Kidney glomerular epithelial cell (primary cell): ENCODE measurements at places on chromosomes 6 and 20.
A peak's percentile ranks its signal among the peaks of the same experiment; 100 is the strongest.

DNA sequence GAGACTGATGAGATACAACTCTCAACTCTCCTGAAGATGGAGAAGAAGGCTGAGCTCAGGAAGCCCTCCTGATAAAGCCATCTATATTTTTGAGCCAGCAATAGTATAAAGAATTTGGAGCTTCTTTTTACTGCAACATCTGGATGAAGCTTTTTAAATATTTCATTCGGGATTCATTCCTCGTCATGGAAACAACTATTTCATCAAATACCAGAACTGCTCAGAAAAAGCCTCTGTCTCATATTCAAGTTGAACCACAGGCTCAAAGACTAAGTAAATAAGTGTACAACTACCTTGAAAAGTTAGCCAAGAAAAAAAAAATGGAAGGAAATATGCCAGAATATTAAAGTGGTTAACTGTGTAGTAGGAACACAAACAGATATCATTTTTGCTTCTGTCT lies 37.8 kb downstream of the PTPRT start:
- DNase-seq = no peak

- DNase-seq = no peak
Measured at GRCh38 chr20:22918286-22918983, 116.7 kb upstream of the SSTR4 start.

GRCh38 chr6:129360682-129360955 lies 349.4 kb downstream of the ARHGAP18 start:
- no peak for DNase-seq

- DNase-seq = no peak
Measured at GRCh38 chr6:124026694-124027093, 223.0 kb downstream of the NKAIN2 start.

DNA sequence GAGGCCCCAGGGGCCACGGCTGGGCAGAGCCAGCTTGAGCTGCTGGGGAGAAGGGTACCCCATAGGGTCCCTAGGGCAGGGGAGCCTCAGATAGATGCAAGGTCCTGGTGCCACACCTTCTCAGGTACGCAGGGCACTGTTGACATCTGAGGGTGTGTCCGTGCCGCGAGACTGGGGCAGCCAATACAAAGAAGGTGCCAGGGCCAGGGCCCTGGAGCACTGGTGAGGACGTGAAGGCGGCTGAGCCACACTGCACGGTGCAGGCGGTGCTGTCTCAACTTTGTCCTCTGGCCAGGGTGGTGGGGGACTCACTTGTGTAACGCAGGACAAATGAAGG lies 649 bp upstream of the LRRC73 start:
- DNase-seq = no peak

GRCh38 chr20:59703046-59703445 lies 98.7 kb downstream of the PHACTR3 start:
- DNase-seq = no peak

GRCh38 chr6:143542888-143543287 lies 31.4 kb upstream of the FUCA2 start:
- no peak for DNase-seq

DNA sequence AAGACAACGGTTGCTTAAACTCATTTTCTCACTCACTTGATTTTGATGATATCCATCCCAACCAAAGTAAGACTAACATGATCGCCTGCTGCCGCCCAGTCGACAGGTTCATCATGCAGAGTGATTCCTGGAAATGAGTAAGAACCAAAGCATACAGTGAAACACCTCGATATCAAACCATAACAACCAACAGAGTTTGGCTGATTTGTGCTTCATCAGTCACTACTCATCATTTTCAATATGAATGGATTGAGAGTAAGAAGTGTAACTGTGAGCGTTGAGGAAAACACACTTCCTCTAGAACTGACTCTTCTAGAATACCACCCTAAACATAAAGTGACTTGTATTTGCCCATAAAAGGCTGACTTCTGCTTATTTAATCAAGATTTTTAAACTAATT lies 29.2 kb upstream of the ALDH8A1 start:
- no peak for DNase-seq

DNA sequence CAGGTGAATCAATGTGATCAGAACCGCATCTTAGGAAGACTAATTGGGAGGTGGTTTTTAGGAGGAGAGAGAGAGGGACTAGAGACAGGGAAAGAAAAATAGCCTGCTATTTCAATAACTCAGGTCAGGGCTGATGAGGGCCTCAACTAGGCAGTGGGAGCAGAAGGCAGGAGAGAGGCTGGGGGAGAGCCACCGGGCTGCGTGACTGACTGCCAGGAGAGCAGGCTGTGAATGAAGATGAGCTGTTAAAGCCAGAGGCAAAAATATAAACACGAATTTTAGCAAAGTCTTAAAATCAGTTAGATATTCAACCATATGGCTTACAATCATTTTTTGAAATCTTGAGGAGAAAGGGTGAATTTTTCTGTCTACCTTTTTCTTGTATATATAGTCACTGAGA lies 149.6 kb downstream of the IPCEF1 start:
- no peak for DNase-seq

GRCh38 chr6:82365016-82365795 lies 1.6 kb downstream of the TPBG start:
- DNase-seq = peak; percentile 43

GRCh38 chr20:44166008-44166407 lies 21.0 kb downstream of the JPH2 start:
- peak; percentile 90 for DNase-seq

DNA sequence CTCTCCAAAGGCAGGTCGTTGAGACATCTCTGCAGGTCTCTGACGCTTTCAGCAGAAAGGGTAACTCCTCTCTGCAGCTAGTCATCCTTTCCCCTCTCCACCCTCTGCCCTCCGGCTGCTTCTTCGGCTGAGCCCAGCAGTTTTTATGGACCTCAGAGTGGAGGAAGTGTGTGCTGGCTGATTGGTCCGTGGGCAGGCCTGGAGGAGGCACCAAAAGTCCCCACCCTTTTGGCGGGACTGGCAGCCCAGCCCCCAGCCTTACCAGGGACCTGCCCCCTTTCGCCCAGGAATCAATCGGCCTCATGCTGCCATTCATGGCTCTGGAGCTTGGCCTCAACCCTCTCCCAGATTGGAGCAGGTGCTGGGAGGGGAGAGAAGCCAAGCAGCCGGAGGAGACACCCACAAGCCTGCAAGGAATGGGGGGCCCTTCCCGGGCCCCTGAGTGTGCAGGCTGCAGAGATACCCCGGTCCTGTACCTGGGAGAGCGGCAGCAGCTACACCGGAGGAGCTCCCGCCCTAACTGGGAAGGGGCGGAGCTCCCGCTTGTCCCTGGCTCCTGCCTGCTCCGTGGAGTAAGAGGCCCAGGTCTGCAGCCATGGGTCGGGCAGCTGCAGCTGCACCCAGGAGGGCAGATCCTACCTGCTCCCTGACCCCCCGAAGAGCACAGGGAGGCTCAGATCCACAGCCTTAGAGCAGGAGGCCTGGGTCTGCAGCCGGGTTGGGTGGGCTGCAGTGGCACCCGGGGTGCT lies 170.3 kb upstream of the SOX4 start:
- no peak for DNase-seq

DNA sequence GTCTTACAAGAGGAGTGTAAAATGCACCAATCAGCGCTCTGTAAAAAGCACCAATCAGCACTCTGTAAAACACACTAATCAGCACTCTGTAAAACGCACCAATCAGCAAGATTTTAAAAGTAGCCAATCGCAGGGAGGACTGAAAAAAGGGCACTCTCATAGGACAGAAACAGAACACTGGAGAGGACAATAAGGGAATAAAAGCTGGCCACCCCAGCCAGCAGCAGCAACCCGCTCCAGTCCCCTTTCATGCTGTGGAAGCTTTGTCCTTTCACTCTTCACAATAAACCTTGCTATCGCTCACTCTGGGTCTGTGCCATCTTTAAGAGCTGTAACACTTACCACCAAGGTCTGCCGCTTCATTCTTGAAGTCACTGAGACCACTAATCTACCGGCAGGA lies 1.7 kb upstream of the AIG1 start:
- no peak for DNase-seq

DNA sequence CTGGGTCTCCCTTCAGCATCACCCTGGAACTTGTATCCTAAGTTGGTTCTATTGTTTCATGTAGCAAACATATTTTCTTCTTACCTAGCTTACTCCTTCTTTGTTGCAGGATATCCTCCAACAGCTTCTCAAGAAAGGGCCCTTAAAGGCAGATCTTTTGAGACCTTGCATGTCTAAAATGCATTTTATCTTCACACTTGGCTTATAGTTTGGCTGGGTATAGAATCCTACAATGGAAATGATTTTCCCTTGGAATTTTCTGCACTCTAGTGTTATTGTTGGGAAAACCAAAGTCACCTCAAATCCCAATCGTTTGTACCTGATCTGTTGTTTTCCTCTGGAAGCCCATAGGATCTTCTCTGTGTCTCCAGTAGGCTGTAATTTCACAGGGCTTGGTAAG lies 12.1 kb upstream of the TGM6 start:
- DNase-seq = no peak

DNA sequence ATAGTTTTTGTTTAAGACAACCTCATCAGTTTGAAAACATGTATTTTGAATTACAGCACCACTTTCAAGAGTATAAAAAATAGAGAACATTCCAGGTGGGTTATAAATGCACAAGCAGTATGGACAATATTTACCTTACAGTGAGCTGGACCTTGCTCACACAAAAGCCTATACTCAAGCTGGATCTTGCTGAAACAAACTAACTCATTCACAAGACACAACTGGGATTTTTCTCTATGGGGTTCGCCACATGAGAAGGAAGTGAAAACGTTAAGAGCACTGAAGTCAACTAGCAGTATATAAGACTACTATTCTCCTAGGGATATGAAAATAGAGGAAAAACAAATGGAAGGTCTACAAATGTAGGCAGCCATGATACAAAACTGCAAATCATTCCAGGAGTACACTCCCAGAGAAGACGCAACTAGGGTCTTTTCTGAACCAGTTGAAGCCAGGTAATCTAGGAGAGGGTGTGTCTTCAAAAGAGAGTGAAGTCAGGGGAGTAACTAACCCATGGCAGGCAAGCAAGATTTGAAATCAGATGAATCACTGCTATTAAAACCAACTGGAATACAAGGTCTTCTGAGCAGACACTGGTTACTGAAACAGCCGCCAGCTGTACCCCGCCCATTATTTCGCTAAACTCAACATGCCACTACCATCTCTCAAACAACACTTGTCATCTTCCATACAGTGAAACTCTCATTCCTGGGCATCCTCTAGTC lies 26.5 kb downstream of the STAU1 start:
- no peak for DNase-seq

DNA sequence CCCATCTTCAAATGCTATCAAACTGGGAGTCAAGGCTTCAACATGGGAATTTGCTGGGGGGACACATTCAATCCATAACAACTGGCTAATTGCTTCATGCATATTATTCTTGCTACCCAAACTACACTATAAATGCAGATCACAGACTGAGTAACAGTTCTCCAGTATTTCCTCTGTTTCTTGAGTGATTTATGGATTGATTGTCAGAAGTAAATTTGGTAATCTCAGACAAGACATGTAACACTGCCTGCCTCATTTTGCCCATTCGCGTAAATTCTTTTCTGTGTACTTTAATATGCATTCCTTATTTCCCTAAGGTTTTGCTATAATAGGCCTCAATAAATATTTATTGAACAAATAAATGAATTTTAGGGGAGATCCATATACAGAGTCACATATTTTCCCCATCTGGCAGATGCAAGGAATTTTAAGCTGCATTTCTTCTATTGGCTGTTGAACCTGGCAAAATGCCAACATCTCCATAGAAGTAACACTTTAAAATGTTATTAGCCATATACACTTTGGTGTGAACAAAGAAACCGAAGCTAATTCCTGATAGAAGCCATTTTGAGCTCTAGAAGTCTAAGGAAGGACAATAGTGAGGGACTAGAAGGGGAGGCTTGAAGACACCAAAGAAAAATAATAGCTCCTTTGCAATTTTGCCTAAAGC lies 98.2 kb downstream of the QRSL1 start:
- DNase-seq = no peak

- peak; percentile 61 for DNase-seq
Measured at GRCh38 chr6:129251669-129252376, 368.9 kb downstream of the LAMA2 start.

GRCh38 chr20:22403632-22404361 lies 180.6 kb downstream of the FOXA2 start:
- peak; percentile 32 for DNase-seq
